ENCODE measurements at places on chromosomes 4 and X.

DNA sequence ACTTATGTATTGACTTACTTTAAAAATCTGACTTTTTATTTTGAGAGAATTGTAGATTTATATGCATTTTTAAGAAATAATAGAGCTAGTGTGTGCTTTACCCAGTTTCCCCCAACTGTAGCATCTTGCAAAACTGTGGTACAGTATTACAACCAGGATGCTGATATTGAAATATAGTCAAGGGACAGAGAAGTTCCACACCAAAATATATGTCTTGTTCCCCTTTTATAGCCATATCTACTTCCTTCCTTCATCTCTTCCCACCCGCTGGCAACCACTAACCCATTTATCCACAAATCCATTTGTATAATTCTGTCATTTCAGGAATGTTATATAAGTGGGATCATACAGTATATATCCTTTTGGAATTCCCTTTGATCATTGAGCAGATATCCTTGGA, 16.8 kb downstream of the KDM6A start:
- no peak for DNase-seq

DNA sequence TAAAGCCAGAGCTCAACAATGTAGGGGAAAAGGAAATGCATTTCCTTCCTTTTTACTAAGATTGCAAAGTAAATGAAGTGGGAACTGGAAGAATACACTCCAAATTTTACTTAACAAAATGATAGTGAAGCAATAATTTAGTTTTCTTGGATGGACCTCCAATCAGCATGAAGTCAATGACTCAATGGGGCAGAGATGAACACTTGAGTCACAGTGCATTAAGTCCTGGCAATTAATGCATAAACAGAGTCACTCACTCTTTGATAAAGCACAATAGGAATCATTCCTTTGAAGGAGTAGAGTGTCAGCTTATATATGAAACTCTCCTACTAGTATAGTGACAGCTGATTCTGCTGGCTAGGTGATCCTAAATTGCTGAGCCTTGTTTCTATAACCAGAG, 66.7 kb upstream of the FRAS1 start:
- no peak for DNase-seq

DNA sequence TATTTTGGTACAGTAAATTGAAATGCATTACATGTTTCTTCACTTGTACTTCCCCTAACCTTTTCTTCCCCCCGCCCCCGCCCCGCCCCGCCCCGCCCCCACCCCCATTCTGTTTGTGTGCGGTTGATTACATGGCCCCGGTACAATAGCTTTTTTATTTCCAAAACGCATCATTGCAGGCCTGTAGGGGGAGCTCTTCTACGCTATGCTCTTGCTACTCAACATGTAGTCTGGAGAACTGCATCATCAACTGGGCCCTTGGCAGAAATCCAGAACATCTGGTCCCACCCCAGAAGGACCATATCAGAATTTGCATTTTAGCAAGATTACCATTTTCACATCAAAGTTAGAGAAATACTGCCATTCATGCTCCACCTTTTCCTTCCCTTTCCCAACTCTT, 333.3 kb upstream of the DDX53 start:
- DNase-seq, result no peak

GRCh38 chr4:39495446-39496213, 31.6 kb downstream of the UGDH start:
- DNase-seq, result no peak

DNA sequence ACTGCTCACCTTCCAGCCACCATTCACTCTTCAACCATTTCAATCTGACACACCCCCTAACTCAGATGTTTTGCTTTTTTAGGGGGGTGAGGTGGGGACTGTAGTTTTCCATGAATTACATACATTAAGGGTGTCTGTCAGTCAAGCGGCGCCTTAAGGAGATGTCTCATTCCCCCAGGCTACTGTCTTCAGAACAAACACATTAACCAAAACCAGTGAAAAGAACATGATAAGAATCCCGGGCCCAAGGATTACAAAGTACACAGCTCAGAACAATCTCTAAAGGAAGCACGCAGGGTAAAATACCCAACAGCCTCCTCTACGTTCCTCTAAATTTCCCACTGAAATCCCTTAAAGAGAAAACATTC, 62.5 kb upstream of the IRF2 start:
- DNase-seq, result no peak

GRCh38 chr4:168707205-168707604, 210.4 kb downstream of the PALLD start:
- DNase-seq, result no peak

GRCh38 chrX:11478911-11479310, 185.7 kb downstream of the AMELX start:
- no peak for DNase-seq

- no peak for DNase-seq
Measured at GRCh38 chrX:138858438-138858837, 146.9 kb upstream of the FGF13 start.
